Germinal center (tissue), 1 donor: ENCODE measurements at places on chromosomes 11 and 22.

DNA sequence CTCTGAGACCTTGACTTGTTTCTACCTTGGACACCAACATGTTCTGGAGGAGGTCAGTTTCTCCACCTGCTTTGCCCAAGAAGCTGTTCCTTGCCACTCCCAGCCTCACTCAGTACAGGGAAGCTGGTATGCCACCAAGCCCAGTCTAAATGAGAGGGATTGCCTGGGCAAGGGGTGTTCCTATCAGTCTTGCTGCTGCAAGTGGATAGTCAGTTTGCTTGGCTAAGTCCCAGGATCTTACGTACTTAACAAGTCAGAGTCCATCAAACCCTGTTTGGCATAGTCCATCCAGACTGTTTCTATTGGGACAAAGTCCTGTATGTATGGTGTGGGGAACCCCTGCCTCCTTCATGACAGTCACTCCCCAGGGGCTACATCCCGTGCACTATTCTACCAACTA is 66.6 kb downstream of the RPL27A start:
- no peak for DNase-seq

GRCh38 chr11:102155676-102156075 is 45.4 kb downstream of the YAP1 start:
- no peak for DNase-seq

DNA sequence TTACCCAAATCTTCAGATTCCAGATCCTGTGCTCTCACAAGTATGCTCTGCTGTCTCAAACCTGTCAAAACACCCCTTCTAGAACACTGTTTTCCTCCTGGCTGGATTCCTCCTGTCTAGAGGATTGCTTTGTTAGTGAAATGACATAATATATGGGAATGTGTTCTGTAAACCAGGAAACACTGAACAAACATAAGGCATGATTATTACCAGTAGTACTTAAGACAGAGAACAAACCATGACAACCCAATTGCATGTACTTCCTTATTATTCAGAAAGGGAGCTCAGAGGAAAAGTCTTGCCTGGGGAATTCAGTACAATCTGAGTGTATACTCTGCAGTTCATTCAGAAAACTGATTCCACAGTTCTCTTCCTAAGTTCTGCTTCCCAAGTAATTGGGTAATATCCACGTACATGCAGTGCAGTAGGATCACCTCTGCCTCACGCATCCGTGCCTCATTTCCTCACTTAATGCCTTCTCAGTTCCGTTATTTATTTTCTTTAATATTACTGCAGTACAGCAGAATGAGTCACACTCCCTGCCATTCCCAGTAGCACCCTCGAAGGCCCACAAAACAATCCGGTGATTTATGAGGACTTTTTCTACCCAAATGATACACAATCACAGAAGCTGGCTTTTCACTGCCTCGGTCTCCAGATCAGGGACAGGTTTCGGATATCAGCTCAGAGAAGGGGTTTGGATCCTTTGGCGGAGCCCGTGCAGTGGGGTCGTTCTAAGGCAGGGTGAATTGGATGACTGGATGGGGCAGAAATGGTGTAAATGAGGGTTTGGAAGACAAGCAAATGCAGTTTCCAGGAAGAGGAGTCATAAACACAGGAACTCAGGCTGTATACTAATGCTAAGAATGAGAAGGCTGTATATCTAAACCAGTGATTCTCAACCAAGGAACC is 896.9 kb downstream of the KCNA4 start:
- DNase-seq = no peak

GRCh38 chr11:94183251-94183885 is 54.7 kb downstream of the PANX1 start:
- DNase-seq = no peak

GRCh38 chr22:33112580-33112979 is 54.4 kb upstream of the SYN3 start:
- no peak for DNase-seq

- no peak for DNase-seq
Observed at GRCh38 chr11:112949781-112950575, 11.2 kb upstream of the NCAM1 start.

GRCh38 chr11:4611986-4612385 is 4.0 kb upstream of the TRIM68 start:
- DNase-seq = no peak

DNA sequence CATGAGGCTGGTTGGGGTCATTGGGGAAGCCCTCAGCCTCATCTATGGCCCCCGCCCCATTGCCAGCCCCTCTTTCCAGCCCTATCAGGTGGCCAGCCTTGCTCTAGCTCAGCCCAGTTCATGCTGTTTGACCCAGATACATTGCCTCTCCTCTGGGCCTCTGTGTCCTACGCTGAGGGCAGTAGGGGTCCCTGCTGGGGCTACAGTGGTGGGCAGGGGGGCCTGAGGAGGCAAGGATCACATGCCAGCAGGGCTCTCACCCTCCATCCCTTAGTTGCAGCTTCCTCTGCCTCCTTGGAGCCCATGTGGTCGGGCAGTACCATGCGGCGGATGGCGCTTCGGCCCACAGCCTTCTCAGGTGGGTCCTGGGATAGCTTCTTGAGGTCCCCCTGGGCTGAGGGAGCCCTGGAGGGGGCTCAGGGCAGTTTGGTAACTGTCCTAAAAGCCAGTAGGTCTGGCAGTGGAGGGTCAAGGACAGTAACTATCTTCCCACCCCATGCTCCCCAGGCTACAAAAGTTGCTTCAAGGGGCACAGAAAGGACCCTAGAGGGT is 19.2 kb downstream of the EMID1 start:
- no peak for DNase-seq

DNA sequence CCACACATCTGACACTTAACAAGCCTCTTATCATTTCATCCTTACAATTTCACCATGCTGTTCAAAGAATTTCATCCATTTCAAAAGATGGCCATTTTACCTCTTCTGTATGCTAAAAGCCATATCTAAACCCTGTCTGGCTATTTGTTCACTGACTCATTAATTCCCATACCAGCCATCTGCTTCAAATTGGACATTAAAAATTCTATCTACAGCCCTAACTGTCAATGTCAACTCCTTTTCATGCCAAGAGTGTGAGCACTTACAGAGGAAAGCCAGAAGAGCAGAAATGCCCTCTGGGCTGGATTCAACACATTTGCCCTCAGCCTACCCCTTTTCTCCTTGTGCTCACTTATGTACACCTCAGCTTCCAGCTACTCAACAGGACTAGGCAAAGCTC is 59.2 kb downstream of the SYTL2 start:
- no peak for DNase-seq

DNA sequence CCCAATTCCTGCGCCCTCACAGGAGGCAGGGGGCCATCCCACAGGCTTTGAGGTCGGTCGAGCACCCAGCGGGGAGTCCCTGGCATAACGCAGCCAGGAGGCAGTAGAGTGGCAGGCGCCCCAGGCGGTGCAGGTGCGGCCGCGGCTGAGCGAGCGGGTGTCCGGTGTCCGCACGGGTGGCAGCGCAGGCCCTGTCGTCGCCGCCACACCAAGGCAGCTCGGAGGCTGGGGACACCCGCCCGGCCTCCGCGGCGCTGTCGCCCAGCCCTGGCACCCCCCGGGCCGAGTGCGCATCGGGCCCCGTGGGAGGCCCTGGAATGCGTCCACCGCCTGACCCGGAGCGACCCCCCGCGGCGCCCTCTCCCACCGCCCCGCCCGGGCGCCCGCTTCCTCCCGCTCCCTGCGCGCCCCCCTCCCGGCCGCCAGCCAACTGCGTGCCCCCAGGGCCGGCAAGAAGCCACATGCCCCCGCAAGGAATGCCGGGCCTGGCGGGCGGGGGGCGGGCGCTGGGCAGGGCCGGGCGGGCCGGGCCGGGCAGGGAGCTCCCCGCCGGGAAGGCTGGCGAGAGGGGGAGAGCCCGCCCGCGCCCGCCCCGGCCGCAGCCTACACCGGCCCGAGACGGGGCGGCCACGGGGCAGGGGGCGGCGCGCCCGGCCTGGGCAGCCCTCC is 33.9 kb downstream of the PRDM11 start:
- DNase-seq = peak; percentile 61

DNA sequence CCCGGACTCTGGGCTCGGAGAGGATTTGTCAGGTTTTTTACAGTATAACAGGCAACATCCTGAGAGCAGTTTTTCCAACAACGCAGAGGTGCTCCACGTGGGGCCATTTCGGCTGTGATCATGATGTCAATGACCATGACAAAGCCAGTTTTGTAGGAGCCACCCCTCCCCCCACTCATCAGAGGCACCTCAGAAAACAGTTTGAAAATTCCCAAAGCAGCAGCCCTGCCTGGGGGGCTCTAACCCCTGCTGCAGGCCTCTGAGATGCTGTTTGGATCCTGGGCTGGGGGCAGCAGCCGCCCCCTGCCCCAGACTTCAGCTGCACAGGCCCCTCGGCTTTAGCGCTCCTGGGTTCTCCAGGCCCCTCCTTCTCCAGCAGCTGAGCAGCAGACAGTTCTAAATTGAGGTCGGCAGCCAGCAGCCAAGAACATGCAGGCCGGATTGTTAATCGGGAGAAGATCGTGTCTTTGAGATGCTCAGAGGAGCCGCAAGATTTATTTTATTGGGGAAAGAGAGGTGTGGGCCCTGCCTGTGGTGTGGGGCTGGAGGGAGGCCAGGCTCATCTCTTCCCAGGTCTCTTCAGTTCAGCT is 19.4 kb downstream of the NFAM1 start:
- no peak for DNase-seq

GRCh38 chr11:71962428-71963038 is 33.7 kb downstream of the RNF121 start:
- no peak for DNase-seq

DNA sequence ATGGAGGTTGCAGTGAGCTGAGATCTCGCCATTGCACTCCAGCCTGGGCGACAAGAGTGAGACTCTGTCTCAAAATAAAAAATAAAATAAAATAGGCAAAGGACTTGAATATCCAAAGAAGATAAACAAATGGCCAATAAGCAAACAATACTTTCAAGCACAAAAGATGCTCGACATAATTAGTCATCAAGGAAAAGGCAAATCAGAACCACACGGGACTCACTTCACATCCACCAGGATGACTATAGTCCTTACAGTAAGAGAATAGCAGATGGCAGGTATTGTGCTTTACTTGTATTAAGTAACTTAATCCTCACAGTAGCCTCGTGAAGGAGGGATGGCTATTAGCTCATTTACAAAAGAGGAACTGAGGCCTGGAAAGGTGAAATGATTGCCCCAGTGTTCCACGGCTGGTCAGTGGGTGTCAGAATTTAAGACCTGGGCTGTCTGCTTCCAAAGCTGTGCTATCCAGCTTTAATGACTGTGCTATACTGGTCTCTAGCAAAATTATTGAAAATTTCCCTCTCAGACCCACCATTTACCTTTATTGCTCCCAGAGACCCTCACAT is 40.2 kb upstream of the RBFOX2 start:
- DNase-seq = no peak

DNA sequence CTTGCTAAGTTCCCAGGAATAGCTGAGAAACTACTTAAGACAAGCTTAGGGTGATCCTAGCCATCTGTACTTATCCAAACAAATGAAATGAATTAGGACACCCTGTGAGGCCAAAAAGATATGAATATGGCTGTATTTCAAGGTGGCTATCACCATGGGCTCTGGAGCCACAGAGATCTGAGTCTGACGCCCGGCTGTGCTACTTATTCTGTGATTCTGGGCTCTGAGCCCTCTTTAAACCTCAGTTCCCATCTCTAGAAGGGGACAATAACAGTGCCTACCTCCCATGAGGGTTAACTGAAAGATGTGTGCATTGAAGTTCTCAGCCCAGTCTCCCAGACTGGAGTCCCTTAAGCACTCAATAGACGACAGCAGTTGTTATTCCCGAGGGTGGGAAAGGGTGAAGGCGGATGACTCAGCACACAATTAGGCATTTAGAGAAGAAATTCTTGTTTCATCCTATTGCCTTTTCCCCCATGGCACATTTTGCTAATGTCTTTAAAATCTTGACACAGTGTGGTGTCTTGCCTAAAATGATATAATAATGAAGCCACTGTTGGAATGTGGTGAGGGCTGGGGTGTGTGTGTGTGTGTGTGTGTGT is 132.5 kb downstream of the ADAMTS15 start:
- no peak for DNase-seq

DNA sequence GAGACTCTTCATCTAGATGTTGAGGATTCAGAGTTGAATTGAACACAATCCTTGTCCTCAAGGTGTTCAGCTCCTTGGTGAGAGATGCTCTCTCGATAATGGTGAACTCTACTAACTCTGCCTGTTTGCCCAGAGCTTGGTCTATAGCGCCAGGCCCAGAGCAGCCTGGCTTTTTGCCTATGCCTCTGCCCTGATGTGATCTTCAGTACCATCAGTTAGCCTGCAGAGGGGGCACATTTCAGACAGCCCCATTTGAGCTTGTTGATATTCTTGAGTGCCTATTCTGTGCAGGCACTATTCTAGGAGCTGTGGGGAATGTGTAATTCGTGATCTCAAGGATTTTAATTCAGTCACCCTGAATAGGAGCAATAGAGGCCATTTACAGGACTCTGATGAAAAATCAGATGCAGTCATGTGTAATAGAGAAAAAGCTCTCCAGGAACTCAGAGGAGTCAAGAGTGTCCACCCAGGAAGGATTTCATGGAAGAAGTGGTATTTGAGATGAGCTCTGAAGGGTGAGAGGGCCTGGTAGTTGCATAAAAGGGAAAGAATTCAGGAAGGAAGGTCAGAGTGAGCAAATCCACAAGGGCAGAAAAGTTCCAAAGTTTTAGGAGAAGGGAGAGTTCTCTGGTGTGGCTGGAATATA is 19.3 kb downstream of the GTPBP1 start:
- peak; percentile 57 for DNase-seq

DNA sequence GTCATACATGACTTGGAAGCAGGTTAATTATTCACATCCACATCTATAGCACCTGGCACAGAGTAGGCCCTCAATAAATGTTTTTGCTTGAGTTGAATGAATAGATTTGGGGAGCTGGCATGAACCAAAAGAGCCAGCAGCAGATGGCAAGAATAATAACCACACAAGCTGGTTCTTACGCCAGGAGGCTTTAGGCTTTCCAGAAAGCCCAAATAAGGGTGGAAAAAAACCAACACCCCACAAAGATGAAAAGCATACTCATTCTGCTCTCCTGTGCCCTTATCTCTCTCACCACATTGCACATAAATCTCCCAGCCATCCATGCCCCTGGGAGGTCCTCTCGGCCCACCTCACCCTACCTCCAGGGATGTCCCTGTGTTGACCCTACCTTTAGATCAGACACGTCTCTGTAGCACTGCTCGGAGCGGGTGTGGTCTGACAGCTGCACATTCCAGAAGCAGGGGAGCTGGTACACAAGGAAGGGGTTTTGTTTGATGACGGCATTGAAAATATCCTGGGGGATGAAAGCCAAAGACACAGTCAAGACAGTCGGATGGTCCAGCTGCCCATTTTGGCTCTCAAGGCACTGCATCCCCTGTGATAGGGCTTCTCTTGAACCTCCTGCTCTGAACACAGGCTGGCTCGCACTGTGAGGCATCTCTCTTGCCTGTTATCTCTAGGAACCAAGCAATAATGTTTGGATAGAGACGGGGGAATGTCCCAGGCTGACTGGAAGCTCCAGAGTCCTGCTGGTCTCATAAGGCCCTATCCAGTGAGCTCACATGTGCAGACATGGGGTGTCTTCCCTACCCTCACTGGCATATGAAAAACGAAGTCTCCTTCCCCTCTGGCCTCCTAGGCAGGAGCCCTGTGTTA is 323.6 kb upstream of the SYN3 start:
- no peak for DNase-seq

GRCh38 chr11:45484326-45484883 is 181.0 kb downstream of the CHST1 start:
- DNase-seq = no peak
